Activated naive CD4-positive, alpha-beta T cell treated with anti-CD3 and anti-CD28 coated beads, Interleukin-2, amount 10 ng/mL, durations not matched to agents 5 hours and 36 hours (primary cell): ENCODE measurements at places on chromosomes 16 and 17. TPM values are rescaled to one million over a fixed set of nuclear protein-coding genes. Genes with fewer than 3 reads are reported as not detected.

The PTGES3L gene
- total RNA-seq = 0.26 TPM

The SLC16A11 gene
- 0.25 TPM for total RNA-seq

The CHST6 gene
- total RNA-seq = not detected

The KIF18B gene
- 62.1 TPM for total RNA-seq

The SENP3 gene
- 42.1 TPM for total RNA-seq

The SULT1A4 gene
- total RNA-seq = 2.1 TPM

The OTOA gene
- total RNA-seq = 0.07 TPM

The GJC1 gene
- 2.7 TPM for total RNA-seq

The CASKIN1 gene
- total RNA-seq = 0.39 TPM

The CNTNAP4 gene
- not detected for total RNA-seq

The KIFC3 gene
- not detected for total RNA-seq

The CHST4 gene
- not detected for total RNA-seq

The TMEM100 gene
- total RNA-seq = not detected

The KRT40 gene
- not detected for total RNA-seq

The KRT9 gene
- total RNA-seq = not detected

The KRT17 gene
- total RNA-seq = not detected

The TBC1D3H gene
- total RNA-seq = not detected

The RPRML gene
- total RNA-seq = not detected

The PHKG2 gene
- 34.6 TPM for total RNA-seq

The USH1G gene
- not detected for total RNA-seq

The ELMO3 gene
- 6.2 TPM for total RNA-seq

The SHBG gene
- total RNA-seq = not detected

The ERN1 gene
- total RNA-seq = 58.4 TPM

The HIC1 gene
- total RNA-seq = 45.7 TPM

The TIGD7 gene
- 5.0 TPM for total RNA-seq

The ERBB2 gene
- 5.3 TPM for total RNA-seq

The GRN gene
- total RNA-seq = 73.4 TPM

The CEP295NL gene
- not detected for total RNA-seq

The CCL7 gene
- not detected for total RNA-seq

The RNF43 gene
- total RNA-seq = 0.38 TPM

The CDH8 gene
- total RNA-seq = not detected

The RAB37 gene
- 48.1 TPM for total RNA-seq

The MYH10 gene
- 11.2 TPM for total RNA-seq

The TNFRSF17 gene
- not detected for total RNA-seq

The TERB1 gene
- not detected for total RNA-seq

The SOST gene
- total RNA-seq = not detected

The C1QTNF1 gene
- total RNA-seq = not detected

The ATXN1L gene
- total RNA-seq = 24.9 TPM

The FA2H gene
- 0.34 TPM for total RNA-seq

The SMIM5 gene
- total RNA-seq = not detected

The DYNLRB2 gene
- total RNA-seq = not detected

The MT1G gene
- 3.2 TPM for total RNA-seq

The IQCK gene
- 1.4 TPM for total RNA-seq

The ZNF385C gene
- not detected for total RNA-seq

The KRTAP3-2 gene
- total RNA-seq = not detected

The JUP gene
- total RNA-seq = 1.1 TPM

The ABCC12 gene
- not detected for total RNA-seq

The BRIP1 gene
- 18.5 TPM for total RNA-seq

The HSPB9 gene
- not detected for total RNA-seq
